ENCODE measurements at places on chromosomes 6 and 20. TPM values are rescaled to one million over a fixed set of nuclear protein-coding genes. Genes with fewer than 3 reads are reported as not detected.

DNA sequence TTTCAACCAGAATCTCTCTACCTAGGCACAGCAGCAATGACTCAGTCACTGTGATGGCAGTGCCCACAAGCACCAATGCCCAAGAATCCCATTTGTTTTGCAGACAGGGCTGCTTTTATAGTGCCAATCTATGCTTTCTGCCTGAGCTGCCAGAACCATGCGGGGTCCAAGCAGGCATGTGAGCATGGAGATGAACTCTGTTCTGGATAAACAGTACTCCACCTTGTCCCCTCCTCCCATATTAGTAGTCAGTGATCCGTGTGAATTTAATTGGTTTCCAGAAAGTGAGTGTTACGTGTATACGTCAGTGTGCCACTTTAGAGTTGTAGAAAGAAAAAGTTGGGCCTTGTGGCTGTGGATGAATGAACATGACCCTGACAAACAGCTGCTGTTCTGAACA lies 79.4 kb downstream of the SASH1 start:
- no peak for DNase-seq

DNA sequence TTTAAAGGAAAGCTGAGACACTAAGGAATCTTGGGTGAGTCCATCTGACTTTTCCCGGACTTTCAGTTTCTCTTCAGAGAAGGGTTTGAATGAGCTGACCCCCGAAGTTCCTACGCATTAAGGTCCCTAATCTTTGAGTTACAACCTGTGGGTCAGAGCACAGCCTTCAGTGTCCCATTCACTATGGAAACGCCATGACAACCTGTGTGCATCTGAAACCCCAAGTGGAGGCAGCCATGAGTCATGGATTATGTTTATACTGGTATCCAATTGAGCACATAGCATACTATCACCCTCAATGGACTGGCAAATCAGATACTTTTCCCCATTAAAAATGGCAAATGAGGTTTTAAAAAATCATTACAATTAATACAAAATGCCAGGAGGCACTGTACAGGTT lies 11.4 kb downstream of the MYLK4 start:
- no peak for DNase-seq

- no peak for DNase-seq
Measured at GRCh38 chr20:62503401-62504178, 27.8 kb upstream of the GATA5 start.

- DNase-seq, result no peak
Measured at GRCh38 chr6:132227904-132228303, 173.4 kb downstream of the MOXD1 start.

GRCh38 chr6:30450909-30451841 lies 38.1 kb upstream of the HLA-E start:
- no peak for DNase-seq

DNA sequence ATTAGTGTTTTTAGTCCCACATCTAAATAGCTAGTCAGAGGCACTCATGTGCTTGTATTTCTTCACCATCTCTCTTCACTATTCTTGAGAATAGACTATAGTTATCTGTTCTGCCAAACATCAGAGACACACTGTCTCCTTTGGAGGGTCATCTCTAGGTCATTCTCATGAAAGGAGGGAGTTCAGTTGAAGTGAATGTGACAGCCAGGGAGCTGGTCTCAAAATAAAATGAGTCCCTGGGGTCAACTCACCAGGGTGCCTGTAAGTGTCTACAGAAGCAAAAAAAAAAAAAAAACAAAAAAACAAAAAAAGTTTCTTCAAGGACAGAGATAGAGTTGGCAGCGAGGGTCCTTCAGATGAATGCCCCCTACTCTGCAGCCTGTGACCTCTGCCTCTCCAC lies 171.0 kb downstream of the ID4 start:
- DNase-seq, result no peak

DACT2 gene
- 0.62 TPM for total RNA-seq

TSHZ2 gene
- total RNA-seq, result 0.31 TPM

BTNL2 gene
- total RNA-seq, result not detected

GRCh38 chr6:108895571-108895970 lies 47.3 kb downstream of the ARMC2 start:
- DNase-seq, result no peak

CD109 gene
- total RNA-seq, result 1.6 TPM

C6orf132 gene
- total RNA-seq, result not detected

MCCD1 gene
- not detected for total RNA-seq
